Osteocyte (in vitro differentiated cells): ENCODE measurements at places on chromosomes 13 and 19. TPM values are rescaled to one million over a fixed set of nuclear protein-coding genes. Genes with fewer than 3 reads are reported as not detected.
A peak's percentile ranks its signal among the peaks of the same experiment; 100 is the strongest.

DNA sequence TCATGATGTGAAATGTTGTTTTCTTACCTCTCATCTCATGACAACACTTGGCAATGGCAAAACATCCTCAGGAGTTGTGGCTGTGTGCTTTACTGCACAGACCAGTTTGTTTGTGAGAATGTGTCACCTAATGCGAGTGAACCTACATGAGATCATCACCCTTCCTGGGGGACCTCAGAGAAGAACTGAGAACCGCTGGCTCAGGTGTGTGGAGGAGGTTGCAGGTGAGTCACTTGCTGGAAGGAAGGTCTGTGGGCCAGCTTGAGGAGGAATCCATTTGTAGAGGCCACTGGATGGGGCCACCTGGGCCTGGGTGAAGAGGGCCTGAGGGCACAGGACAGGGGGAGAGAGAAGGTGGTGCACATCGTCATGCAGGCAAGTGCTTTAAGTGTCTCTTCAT is 3.0 kb upstream of the CEACAM1 start:
- H3K4me1 ChIP-seq, result peaks cover 3% of the 10 kb centered on the region
- H3K27me3 ChIP-seq, result peaks cover 12% of the 10 kb centered on the region
- no peaks in the 10 kb centered on the region for H3K36me3 ChIP-seq
- DNase-seq, result peak; percentile 49
- no peak overlapping the region for H3K4me3 ChIP-seq

GRCh38 chr13:49315756-49316482 is 68.2 kb downstream of the CDADC1 start:
- H3K4me1 ChIP-seq, result peaks cover 22% of the 10 kb centered on the region
- H3K4me3 ChIP-seq, result no peak overlapping the region
- H3K27ac ChIP-seq, result no peak overlapping the region
- DNase-seq, result no peak
- H3K36me3 ChIP-seq, result peaks cover 4% of the 10 kb centered on the region
- H3K27me3 ChIP-seq, result no peaks in the 10 kb centered on the region

DNA sequence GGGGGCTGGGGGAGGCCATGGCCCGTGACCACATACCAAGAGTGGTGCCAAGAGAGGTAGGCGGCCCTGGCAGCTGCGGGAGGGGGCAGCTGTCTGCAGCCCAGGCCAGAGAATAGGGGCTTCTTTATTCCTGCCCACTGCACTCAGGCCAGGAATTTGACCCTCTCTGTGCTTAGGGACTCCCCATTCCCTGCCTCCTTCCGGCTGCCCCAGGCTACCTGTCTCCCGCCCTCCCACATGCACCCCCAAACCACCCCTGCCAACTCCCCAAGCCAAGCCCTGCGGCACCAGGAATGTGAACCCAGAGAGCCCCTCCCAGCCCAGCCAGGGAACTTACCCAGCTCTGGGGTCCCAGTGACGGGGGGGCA is 687 bp downstream of the PLEKHA4 start:
- no peak for DNase-seq
- H3K27me3 ChIP-seq, result no peaks in the 10 kb centered on the region
- H3K27ac ChIP-seq, result peak overlapping the region; percentile 98
- peak overlapping the region; percentile 86 for H3K4me3 ChIP-seq

- peaks cover 4% of the 10 kb centered on the region for H3K36me3 ChIP-seq
- DNase-seq, result no peak
- H3K27ac ChIP-seq, result peak overlapping the region; percentile 71
- peak overlapping the region; percentile 54 for H3K4me3 ChIP-seq
- no peaks in the 10 kb centered on the region for H3K27me3 ChIP-seq
Measured at GRCh38 chr19:31338069-31338776, 11.0 kb downstream of the TSHZ3 start.

Gene AMER2
- not detected in 2 replicates for total RNA-seq

Gene LILRB1
- not detected in 2 replicates for total RNA-seq

Gene PROZ
- total RNA-seq, result not detected in 2 replicates

DNA sequence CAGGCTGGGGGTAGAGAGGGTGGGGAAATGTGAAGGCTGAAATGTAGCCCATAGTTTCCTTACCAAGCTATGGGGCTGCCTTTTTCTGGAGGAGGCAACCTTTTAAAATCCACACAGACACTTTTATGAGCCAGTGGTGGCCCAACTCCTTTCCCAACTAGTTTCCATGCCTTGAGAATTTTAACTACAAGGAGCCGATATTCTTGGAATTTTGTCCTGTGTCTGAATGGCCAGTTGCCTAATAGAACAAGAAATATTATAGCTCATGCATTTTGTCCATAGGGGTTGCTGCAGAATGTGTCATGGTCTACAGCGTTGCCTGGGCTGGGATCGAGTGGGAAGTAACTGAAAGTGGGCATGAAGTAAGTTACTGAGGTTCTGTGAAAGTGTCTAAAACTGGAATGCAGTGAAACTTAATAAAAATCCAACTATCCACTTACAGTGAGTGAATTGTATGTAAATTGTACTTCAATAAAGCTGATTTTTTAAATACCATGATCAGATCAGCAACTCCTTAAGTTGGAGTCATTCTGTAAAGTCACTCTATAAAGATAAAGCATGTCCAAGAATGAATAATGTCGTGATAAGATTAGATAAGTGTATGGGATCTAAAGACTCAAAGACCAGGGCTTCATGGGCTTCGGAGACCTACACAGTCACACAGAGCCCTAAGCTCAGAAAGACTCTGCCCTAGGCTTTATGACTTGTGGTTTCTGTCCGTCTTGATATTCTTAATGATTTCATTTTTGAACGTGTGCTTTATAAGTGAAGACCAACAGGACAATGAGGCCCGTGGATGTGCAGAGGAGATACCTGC is 122.6 kb upstream of the FNDC3A start:
- H3K36me3 ChIP-seq, result no peaks in the 10 kb centered on the region
- no peak overlapping the region for H3K27ac ChIP-seq
- H3K4me3 ChIP-seq, result no peak overlapping the region
- no peak for DNase-seq

Gene FBXL12
- 28.1 and 29.0 TPM in 2 replicates for total RNA-seq

- DNase-seq, result no peak
- H3K4me3 ChIP-seq, result no peak overlapping the region
- no peaks in the 10 kb centered on the region for H3K36me3 ChIP-seq
- no peaks in the 10 kb centered on the region for H3K4me1 ChIP-seq
- H3K27me3 ChIP-seq, result no peaks in the 10 kb centered on the region
- no peak overlapping the region for H3K27ac ChIP-seq
Measured at GRCh38 chr13:97414392-97414791, 19.6 kb upstream of the RAP2A start.

DNA sequence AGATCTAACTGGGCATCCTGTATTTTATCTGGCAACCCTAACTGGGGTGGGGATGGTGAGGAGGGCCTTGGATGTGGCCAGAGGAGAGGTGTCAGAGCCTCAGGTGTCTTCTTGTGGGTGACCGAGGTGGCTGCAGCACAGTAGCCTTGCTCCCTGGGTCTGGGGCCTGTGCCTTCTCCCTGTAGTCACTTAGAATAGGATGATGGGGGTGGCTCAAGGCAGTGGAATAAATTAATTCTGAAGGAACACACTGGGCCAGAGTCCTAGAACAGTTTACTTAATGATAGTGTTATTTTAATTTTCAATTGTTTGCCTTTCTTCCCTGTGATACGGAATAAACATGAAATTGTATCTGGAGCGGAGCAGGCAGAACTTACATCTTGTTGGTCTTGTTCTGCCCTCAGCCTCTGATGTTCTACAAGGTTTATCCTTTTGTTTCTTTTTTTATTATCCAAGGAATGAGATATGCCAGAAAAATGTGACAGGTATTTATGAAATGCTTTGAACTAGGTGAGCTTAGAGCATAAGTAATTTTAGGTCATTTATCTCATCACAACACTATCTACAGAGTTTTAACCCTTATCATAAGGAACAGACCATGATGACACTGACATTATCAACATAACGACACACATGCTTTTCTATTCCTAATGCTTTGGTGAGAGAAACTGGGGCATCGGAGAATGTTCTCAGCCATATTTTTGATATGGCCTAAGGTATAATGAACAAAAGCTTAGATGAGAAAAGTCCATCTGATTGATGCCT is 51.4 kb downstream of the LRCH1 start:
- H3K27ac ChIP-seq, result no peak overlapping the region
- no peak overlapping the region for H3K4me3 ChIP-seq
- H3K4me1 ChIP-seq, result peaks cover 57% of the 10 kb centered on the region
- H3K36me3 ChIP-seq, result no peaks in the 10 kb centered on the region
- DNase-seq, result no peak
- H3K27me3 ChIP-seq, result no peaks in the 10 kb centered on the region

Gene ZNF506
- 7.8 and 10.5 TPM in 2 replicates for total RNA-seq

- DNase-seq, result no peak
- no peak overlapping the region for H3K27ac ChIP-seq
- no peaks in the 10 kb centered on the region for H3K36me3 ChIP-seq
- H3K4me1 ChIP-seq, result peaks cover 4% of the 10 kb centered on the region
Measured at GRCh38 chr13:31909864-31910551, 121.6 kb upstream of the FRY start.

DNA sequence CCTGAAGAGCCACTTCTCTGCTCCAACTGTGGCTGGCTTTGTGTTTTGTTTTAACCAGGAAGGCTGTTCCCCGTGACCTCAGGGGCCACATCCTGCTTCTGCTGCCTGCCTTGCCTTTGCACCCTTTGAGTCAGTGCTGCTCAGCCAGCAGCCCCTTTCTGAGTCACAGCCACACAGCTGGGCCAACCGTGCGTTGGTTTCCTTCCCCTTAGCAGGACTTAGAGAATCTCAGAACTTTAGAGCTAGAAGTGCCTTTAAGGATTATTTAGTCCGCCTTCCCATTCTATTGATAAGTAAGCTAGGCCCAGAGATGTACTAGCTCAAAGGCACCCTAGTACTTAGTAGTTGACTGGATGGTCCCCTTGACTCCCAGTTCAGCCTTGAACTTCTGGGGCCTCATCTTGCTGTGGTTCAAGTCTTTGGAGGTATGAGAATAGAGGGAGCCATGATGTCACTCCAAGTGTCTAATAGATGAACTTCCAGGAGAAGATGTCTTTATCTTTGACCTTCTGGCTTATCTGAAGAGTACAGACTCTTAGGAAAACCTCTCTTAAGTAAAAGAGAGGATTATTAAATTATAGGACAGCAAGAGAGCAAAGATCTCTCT is 8.0 kb downstream of the RGCC start:
- H3K36me3 ChIP-seq, result no peaks in the 10 kb centered on the region
- no peak overlapping the region for H3K4me3 ChIP-seq
- H3K4me1 ChIP-seq, result no peaks in the 10 kb centered on the region
- H3K27me3 ChIP-seq, result peaks cover 38% of the 10 kb centered on the region
- no peak overlapping the region for H3K27ac ChIP-seq

- no peak for DNase-seq
- no peak overlapping the region for H3K27ac ChIP-seq
- H3K27me3 ChIP-seq, result no peaks in the 10 kb centered on the region
Measured at GRCh38 chr13:31168166-31168565, 6.5 kb upstream of the HSPH1 start.

GRCh38 chr13:21771075-21771474 is 100.2 kb downstream of the FGF9 start:
- DNase-seq, result no peak
- no peak overlapping the region for H3K4me3 ChIP-seq
- no peak overlapping the region for H3K27ac ChIP-seq
- H3K27me3 ChIP-seq, result no peaks in the 10 kb centered on the region

- no peak overlapping the region for H3K4me3 ChIP-seq
- H3K36me3 ChIP-seq, result peaks cover 3% of the 10 kb centered on the region
- peaks cover 3% of the 10 kb centered on the region for H3K4me1 ChIP-seq
- no peak for DNase-seq
- no peaks in the 10 kb centered on the region for H3K27me3 ChIP-seq
- H3K27ac ChIP-seq, result no peak overlapping the region
Measured at GRCh38 chr13:40026741-40027140, 371.3 kb downstream of the COG6 start.

DNA sequence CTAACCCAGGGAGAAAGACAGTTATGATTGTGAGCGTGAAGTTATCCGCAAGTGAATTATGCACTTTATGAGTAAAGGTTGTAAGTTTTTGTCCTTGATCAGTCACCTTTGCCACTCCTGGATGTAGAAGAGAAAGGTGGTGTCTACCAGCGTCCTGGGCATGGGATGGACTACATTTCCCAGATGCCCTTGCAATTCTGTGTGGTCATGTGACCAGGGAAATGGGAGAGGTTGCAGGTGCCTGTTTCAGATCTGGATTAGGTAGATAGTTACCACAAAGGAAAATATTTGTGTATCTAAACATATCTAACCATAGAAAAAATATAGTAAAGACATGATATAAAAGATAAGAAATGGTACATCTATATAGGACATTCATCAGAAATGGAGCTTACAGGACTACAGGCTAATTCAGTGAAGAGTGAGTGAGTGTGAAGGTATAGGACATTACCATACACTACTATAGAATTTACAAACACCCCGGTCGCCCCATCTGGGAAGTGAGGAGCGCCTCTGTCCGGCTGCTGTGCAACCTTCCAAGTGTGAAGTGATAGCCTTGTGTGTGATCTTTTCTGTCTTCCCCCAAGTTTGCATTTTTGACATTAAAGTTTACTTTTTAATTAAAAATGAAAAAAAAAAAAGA is 51.6 kb upstream of the CACNA1A start:
- no peak overlapping the region for H3K27ac ChIP-seq
- H3K4me3 ChIP-seq, result no peak overlapping the region
- no peak for DNase-seq
- H3K36me3 ChIP-seq, result no peaks in the 10 kb centered on the region
- peaks cover 11% of the 10 kb centered on the region for H3K27me3 ChIP-seq

GRCh38 chr19:1009041-1009980 is 9.1 kb downstream of the GRIN3B start:
- no peak for DNase-seq
- no peaks in the 10 kb centered on the region for H3K27me3 ChIP-seq
- H3K4me1 ChIP-seq, result no peaks in the 10 kb centered on the region
- H3K36me3 ChIP-seq, result peaks cover 6% of the 10 kb centered on the region
- H3K4me3 ChIP-seq, result no peak overlapping the region

Gene PRRG2
- 0.32 and 0.52 TPM in 2 replicates for total RNA-seq

DNA sequence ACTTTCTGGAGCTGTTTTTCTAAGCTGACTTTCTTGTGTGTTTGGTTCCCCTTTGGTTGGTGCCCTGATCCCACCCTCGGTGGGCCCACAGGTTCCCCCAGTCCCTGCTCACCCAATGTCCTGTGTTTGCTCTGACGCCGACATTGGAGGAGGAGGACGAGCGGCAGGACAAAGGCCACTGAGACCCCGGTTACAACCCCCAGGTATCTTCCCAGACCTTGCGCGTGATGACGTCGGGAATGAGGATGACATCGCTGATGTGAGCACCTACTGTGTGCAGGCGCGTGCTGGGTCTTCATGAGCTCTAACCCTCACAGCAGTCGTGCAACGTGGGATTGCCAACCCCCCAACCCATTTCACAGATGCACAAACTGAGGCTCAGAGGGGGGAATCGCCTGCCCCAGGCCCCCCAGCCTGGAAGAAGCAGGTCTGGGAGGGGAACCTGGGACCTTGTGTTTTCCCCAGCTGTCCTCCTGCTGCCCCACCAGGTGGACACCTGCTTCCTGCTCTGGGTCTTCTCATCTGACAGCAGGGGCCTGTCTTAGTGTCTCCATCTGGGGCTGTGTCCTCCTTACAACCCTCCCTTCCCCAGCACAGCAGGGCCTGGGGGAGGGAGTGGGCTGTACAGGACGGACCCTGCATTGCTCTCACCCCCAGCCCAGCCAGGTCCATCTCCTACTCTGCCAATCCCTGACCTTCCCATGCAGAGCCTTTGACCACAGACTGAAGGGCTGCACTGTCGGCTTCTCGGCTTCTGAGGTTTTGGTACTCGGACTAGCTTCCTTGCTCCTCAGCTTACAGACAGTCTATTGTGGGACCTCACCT is 4.7 kb upstream of the LILRA6 start:
- no peak overlapping the region for H3K27ac ChIP-seq
- DNase-seq, result no peak
- H3K36me3 ChIP-seq, result no peaks in the 10 kb centered on the region
